ENCODE measurements at places on chromosomes 3 and 15.

GRCh38 chr3:194212845-194213331 lies 76.9 kb downstream of the HES1 start:
- no peak for DNase-seq

- no peak for DNase-seq
These were observed 12.4 kb downstream of the NDUFB4 start for GRCh38 chr3:120608506-120608905.

- DNase-seq: no peak
These were observed 3.0 kb downstream of the SLC27A2 start for GRCh38 chr15:50184863-50185504.

GRCh38 chr3:162665684-162666391 lies 1169.2 kb downstream of the OTOL1 start:
- DNase-seq: no peak

- DNase-seq: peak; percentile 39
These were observed 54.2 kb upstream of the TMCO5A start for GRCh38 chr15:37880009-37880834.

GRCh38 chr15:88590759-88591158 lies 30.4 kb upstream of the AEN start:
- no peak for DNase-seq

DNA sequence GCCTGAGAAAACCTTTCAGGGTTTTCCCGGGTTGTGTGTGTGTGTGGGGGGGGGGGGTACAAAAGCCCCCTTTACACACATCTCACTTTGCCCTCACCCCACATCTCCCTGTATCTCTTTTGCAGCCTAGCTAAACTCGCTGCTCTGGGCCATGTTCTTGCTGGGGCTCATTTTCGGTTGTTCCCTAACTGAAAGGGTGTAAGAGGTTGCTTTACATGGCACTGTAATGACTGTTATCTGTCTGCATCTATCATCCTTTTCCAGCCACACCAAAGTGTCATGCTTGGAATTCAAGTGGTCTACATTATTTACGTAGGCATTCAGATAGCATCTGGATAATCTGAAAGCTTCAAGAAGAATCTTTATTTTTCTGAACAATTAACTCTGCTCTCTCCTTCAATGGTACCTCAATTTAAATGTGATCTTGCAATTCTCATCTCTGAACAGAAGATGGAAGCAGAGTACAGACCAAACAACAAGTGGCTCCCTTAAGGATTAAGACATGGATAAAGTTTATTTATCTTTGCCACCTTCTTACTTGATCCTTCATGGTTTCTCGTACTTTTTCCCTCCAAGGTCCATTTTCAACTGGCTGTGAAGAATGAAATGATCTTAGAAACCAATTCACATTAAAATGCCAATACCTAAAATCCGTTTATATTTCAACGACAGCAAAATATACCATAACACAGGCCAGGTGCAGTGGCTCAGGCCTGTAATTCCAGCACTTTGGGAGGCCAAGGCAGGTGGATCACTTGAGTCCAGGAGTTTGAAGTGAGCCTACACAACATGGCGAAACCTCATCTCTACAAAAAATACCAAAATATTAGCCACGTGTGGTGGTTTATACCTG lies 34.9 kb downstream of the DCLK3 start:
- peak; percentile 54 for DNase-seq

DNA sequence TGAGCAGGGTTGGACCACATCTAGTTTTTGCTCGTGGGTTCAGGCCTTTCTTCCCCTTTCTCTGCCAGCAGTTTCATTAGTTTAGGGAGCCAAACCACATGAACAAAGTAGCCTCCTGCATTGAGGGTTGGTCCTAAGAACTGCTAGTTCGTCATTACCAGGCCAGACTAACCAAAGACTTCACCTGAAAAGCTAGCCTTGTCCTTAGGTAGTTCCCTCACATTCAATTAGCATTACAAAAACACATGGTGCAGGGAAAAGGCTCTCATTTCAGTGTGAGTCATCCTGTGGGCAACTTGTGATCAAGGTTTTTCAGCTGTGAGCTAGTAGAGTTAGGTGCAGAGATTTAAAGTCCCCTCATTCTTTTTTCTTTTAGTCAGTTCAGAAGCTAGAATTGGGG lies 279.3 kb upstream of the CTNNB1 start:
- no peak for DNase-seq

DNA sequence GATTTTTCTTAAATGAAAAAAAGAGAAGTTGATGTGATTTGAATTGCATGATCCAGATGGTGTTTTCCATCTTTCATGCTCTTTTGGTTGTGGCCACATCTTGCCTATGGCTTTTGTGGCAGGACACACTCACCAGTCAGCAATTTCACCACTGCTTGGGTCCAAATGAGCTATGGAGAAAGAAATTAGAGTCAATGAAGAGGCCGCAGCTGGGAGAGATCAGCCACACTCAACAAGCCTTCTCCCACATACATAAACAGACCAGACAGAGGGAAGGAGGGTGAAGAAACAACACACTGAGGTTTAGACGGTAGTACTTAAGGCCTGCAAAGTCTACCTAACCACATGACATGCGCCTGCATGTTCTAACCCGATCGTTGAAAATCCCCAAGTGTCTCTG lies 110.7 kb upstream of the CDIN1 start:
- DNase-seq: peak; percentile 80

GRCh38 chr15:98722209-98722608 lies 73.9 kb downstream of the IGF1R start:
- DNase-seq: no peak

All from fibroblast of gingiva (primary cell).